Fibroblast of lung (primary cell): ENCODE measurements at places on chromosomes 11 and 22. TPM values are rescaled to one million over a fixed set of nuclear protein-coding genes. Genes with fewer than 3 reads are reported as not detected.

Gene DHCR7
- 48.5 and 148 TPM in 2 replicates for total RNA-seq

Gene TMEM132A
- 13.2 and 20.8 TPM in 2 replicates for total RNA-seq

Gene OR5B21
- total RNA-seq = not detected in 2 replicates

Gene NTM
- 9.2 and 28.6 TPM in 2 replicates for total RNA-seq

Gene GLYAT
- total RNA-seq = not detected in 2 replicates

Gene SHANK2
- total RNA-seq = 1.3 and 11.6 TPM in 2 replicates

Gene SERGEF
- 32.9 and 38.5 TPM in 2 replicates for total RNA-seq

Gene OR51B2
- total RNA-seq = not detected in 2 replicates

Gene DUSP8
- 0.51 and 0.66 TPM in 2 replicates for total RNA-seq

Gene NPAS4
- not detected in 2 replicates for total RNA-seq

Gene H19
- total RNA-seq = 1.8 and 55.0 TPM in 2 replicates

Gene DNHD1
- 7.2 and 14.7 TPM in 2 replicates for total RNA-seq

Gene PIWIL4
- 3.3 and 3.6 TPM in 2 replicates for total RNA-seq

Gene RAG1
- 0.77 and 0.99 TPM in 2 replicates for total RNA-seq

Gene FAT3
- 5.9 and 16.2 TPM in 2 replicates for total RNA-seq

Gene B3GAT1
- total RNA-seq = under 0.01 TPM in 2 replicates

Gene PNPLA2
- total RNA-seq = 16.2 and 33.9 TPM in 2 replicates

Gene SAA2
- not detected in 2 replicates for total RNA-seq

Gene NRXN2
- total RNA-seq = under 0.01 and 0.26 TPM in 2 replicates

Gene POU2F3
- not detected in 2 replicates for total RNA-seq

Gene PISD
- total RNA-seq = 20.5 and 25.6 TPM in 2 replicates

Gene AQP11
- total RNA-seq = 7.4 and 11.2 TPM in 2 replicates

Gene NAGA
- total RNA-seq = 26.7 and 43.4 TPM in 2 replicates

Gene SELENOO
- total RNA-seq = 16.9 and 20.1 TPM in 2 replicates

Gene CCDC116
- total RNA-seq = under 0.01 and 0.17 TPM in 2 replicates

Gene HIPK3
- 89.8 and 119 TPM in 2 replicates for total RNA-seq
